ENCODE measurements at places on chromosomes 12 and 14. TPM values are rescaled to one million over a fixed set of nuclear protein-coding genes. Genes with fewer than 3 reads are reported as not detected.

CCDC88C gene
- 85.9 TPM for total RNA-seq

LRR1 gene
- total RNA-seq, result 46.7 TPM

DNA sequence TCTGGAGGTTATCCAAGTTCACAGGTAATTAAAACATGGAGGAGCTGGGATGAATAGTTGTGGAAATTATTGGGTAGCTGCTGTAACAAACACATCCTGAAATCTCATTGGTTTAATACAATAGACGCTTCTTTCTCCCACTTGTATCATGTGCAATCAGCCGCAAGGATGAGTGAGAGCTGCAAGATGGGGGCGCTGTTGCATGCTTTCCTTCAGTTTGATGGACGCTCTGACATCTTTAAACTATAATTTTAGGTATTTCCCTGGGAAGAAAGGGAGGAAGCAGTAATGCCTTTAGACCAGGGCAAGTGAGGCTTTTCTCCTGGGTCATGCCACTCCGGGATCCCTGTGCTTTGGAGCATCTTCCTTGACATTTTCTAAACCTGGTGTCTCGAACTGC lies 178.7 kb downstream of the PAWR start:
- H3K4me3 ChIP-seq, result no peak overlapping the region
- no peak for DNase-seq
- H3K27me3 ChIP-seq, result no peaks in the 10 kb centered on the region
- H3K36me3 ChIP-seq, result no peaks in the 10 kb centered on the region
- H3K27ac ChIP-seq, result no peak overlapping the region

- peaks cover 5% of the 10 kb centered on the region for H3K36me3 ChIP-seq
- DNase-seq, result peak; percentile 89
- H3K4me3 ChIP-seq, result peak overlapping the region; percentile 56
- H3K4me1 ChIP-seq, result peaks cover 67% of the 10 kb centered on the region
- peak overlapping the region; percentile 70 for H3K27ac ChIP-seq
Observed at GRCh38 chr12:51368640-51369517, 22.3 kb downstream of the GALNT6 start.

Measured in activated T-helper 1 cell treated with anti-CD3 and anti-CD28 coated beads, Interleukin-12 subunit alpha, Interleukin-12 subunit beta, Interleukin-2, Interleukin-4 antibody, amounts not matched to agents 30 ng/mL and 10 ng/mL and 1 ng/mL, durations not matched to agents 14 hours and 24 hours and 36 hours (primary cell).